ENCODE measurements at places on chromosomes 3 and 15.

GRCh38 chr3:24315971-24316370, 178.7 kb downstream of the THRB start:
- DNase-seq: no peak

- DNase-seq: no peak
These were observed 12.7 kb downstream of the LYSMD4 start for GRCh38 chr15:99720533-99720932.

GRCh38 chr15:48913141-48913540, 35.2 kb downstream of the EID1 start:
- no peak for DNase-seq

DNA sequence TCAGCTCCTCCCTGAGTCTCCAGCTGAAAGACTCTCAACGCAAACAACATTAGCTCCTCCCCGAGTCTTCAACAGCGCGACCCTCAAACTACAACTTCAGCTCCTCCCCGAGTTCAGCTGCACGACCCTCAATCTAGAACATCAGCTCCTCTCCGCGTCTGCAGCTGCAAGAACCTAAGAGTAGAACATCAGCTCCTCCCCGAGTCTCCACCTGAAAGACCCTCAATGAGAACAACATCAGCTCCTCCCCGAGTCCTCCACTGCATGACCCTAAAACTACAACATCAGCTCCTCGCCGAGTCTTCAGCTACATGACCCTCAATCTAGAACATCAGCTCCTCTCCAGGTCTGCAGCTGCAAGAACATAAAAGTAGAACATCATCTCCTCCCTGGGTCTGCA, 78.3 kb downstream of the TFRC start:
- DNase-seq: no peak

GRCh38 chr15:49273734-49274318, 103.8 kb downstream of the GALK2 start:
- no peak for DNase-seq

GRCh38 chr3:8743021-8743601, 9.5 kb downstream of the CAV3 start:
- no peak for DNase-seq

GRCh38 chr15:70597056-70597603, 166.2 kb downstream of the UACA start:
- DNase-seq: no peak

DNA sequence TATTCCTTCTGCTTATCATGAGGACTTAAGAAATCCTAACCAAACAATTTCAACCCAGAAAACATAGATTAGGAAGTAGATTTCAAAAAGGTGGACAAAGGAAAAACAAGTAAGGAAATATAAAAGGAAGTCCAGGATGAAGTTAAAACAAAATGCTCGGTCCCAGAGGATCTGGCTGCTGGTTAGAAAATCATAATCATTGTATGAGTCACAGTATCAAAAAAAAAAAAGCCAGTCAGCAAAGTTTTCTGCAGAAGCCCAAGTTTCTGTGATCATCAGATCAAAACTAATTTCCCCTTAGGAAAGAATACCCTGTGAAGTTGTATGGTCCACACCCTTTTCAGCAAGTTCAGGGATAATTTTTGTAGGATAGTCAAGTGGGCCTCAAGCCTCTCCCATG, 43.0 kb upstream of the LRTM1 start:
- DNase-seq: no peak

- DNase-seq: no peak
These were observed 9.9 kb downstream of the CHRNB4 start for GRCh38 chr15:78630886-78631633.

DNA sequence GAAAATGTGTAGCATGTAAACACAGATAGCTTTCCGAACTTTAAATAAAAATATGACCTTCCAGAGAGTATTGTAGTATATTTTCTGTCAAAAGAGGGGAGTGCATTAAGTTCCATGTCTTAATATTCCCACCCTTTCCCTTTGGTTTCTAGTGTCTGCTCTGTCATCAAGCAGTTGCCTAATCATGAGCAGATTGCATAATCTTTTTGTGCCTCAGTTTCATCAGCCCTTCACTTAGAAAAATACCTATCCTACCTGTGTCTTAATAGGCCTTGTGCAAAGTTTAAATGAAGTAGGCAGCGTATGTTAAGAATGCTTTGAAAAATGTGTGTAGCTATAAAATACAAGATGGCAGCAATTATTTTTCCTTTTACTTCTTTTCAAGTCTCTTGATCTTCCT, 52.8 kb downstream of the CALML4 start:
- no peak for DNase-seq

GRCh38 chr3:127083778-127084397, 101.0 kb downstream of the PLXNA1 start:
- DNase-seq: no peak

DNA sequence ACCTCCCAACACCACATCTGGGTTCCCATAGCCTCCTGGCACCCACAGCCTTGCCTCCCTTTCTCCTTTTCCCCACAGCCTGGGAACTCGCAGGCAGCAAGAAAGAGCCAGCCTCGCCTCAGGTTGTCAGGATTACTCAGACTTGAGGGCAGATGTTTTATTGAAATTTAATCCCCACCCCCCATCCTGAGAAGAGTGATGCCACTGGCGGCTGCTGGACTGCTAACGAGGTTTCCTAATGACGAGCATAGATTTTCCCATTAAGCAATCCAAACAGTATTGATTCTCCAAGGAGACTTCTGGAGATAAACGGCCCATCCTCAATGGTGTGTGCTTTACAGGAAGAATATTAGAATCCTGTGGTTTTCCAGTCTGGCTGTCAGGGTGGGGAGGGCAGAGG, 13.7 kb downstream of the SHF start:
- DNase-seq: no peak

DNA sequence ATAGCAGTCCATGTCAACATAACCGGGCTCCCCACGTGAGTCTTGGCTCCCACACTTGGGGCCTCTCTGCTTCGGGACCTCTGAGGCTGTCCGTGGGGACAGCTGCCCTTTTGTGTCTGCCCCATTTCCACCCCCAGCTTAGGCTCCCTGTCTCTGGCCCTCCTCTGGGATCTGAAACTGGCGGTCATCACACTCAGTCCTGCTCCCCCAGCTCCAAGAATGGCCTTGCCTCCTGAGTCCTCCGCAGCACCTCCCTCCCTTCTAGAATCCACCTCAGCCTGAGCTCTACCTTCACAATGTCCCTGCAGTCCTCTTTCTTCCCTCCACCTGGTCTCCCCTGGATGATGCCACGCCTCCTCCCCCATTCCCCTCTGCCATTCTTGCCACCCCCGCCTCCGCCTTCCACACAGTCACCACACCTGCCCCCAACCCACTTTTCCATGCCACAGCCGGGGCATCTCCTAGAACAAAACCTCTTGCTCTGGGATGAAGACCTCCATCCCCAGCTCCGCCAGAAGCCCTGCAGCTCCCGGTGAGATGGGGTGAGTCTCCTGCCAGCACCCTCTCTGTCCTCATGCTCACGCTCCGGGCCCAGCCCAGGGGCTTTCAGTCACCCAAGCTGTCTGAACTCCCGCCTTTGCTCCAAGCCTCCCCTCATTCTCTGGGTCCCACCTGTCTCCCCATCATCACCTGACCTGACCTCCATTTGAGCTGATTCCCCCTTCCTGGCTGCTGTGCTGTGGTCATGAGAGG, 7.0 kb upstream of the ZXDC start:
- no peak for DNase-seq

DNA sequence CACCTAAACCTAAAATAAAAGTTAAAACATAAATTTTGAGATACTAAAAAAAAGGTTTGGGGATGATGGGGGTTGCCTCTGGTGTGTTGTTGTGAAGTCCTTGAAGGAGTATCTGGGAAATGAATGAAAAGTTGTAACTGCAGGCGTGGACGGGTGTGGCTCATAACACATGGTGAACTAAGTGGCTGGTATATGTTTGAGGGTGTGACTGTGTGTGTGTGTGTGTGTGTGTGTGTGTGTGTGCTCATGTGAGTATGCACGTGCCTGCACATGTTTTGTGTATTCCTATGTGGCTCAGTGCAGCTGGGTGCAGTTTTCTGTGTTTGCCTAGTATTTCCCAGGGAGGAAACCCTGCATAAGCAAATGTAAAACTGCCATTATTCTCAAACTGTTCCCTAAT, 229.9 kb upstream of the TRIM42 start:
- DNase-seq: no peak

All from NCI-H1092 (cell line).